ENCODE measurements at places on chromosomes 6 and 20.

- DNase-seq, result no peak
Measured at GRCh38 chr20:63576311-63576710, 2.3 kb upstream of the HELZ2 start.

- DNase-seq, result no peak
Measured at GRCh38 chr6:110415086-110415916, at the start of gene DDO. Gene DDO, minus strand, starts transcription at chr6:110415575. Its CDS starts 2,113 bp downstream, at chr6:110413462.

- DNase-seq, result no peak
Measured at GRCh38 chr20:51206032-51206662, 183.2 kb upstream of the KCNG1 start.

GRCh38 chr6:54646951-54647664 lies 199.5 kb upstream of the FAM83B start:
- no peak for DNase-seq

GRCh38 chr6:156601152-156602065 lies 175.8 kb upstream of the ARID1B start:
- DNase-seq, result no peak

- no peak for DNase-seq
Measured at GRCh38 chr6:167668019-167668753, 158.5 kb upstream of the AFDN start.

DNA sequence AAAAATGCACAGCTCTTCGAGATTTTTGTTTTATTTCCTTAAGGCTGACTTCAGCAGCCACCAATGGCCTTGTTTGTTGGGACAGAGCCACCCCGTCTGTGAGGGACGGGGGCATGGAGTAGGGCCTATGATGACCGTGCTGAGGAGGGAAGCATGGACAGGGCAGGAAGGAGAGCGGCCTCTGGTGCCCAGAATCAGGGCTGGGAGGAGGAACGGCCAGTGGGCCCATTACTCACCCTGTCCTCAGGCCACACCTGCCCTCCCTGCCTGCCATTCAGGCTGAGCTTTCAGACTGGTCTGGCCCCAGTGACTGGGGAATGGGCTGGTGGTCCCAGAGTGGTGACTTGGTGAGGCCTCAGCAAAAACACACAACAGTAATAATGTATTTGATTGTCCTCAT lies 104.4 kb downstream of the SMOC2 start:
- no peak for DNase-seq

Measured in ecto neural progenitor cell (in vitro differentiated cells).